ENCODE measurements at places on chromosomes 1 and 21.

GRCh38 chr1:221998186-221998612, 256.3 kb upstream of the DUSP10 start:
- no peak for DNase-seq

DNA sequence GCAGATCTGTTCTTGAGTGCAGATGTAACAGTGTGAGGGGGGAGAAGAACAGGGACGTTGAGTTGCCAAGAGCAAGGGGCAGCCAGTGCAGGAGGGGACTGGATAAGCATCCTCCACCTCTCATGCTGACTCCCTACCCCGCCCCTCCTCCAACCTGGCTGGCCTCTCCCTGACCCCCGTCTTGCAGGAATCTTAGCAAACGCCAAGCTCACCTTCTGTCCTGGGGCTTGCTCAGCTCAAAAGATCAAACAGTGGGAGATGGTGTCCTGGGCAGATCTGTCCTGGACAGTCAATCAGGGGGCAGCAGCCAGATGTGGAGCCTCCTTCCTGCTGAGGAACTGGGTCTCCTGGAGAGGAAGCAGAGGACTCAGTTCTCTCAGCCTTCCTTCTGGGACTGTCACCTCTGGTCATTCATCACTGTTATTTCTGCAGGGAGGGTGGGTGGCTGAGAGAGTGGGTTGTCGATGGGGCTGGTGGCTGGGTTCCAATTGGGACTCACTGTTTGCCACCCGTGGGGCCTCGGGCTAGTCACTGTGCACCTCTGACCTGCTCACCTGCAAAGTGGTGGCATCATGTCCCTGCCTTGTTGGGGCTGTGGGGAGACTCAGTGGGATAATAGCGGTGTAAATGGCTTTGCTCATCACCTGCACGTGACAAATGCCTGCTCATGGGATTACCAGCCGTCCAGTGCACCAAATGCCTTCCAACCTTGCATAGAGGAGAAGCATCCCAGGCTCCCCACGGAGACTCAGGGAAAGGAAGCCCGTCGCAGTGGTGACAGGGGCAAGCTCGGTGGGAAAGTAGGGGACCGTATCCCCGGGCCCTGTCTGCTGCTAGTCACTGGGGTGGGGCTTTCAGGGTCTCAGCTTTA, 154.4 kb downstream of the PTPRU start:
- no peak for DNase-seq

DNA sequence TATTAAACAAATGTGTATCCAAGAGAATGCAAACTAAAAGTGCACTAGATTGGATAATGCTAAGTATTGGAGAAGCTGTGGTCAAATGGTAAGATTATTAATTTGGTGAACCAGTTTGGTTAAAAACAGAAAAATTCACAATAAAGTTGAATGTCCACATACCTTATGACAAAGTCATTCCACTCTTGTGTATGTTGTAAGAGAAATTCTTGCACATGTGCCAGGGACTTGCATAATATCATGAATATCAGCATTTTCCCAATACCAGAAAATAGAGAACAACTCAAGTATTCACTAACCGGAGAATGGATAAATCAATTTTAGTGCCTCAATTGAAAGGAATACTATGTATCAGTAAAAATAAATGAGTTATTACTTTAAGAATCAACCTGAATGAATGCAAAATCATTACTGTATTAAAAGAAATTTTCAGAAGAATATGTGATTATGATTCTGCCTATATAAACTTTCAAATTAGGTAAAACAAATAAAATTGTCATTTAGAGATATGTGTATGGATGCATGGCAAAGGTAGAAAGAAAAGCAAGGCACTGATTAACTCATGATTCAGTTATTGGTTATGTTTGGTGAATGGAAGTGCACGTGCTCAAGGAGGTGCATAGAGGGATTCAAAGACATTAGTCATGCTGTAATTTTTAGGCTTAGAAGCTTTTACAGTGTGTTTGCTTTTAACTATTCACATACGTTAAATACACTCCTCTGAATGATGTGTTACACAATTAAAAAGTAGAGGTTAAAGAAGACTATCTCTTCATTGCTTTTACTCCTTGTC, 217.4 kb upstream of the KCNK2 start:
- no peak for DNase-seq

DNA sequence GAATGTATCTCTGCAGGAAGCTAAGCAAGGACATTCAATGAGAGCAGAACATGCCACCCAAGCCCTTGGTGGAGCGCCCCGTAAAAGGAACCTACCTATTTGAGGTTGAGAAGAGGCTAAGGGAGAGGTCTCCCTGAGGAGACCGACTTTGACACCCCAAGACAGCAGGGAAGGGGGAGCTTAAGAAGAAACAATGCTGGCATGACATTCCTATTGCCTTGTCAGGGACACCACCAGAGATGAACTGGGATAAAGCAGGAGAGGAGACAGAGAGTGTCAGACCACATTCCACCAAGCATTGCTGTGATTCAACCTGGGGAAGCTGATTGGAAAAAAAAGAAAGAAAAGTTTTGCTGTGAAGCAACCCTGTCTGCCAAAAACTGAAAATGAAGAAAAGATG, 13.3 kb upstream of the S100A2 start:
- DNase-seq = no peak

- no peak for DNase-seq
Measured at GRCh38 chr1:176559474-176559873, 96.5 kb downstream of the PAPPA2 start.

GRCh38 chr1:36273024-36273423, 33.1 kb upstream of the SH3D21 start:
- no peak for DNase-seq

GRCh38 chr1:64295561-64295960, 92.1 kb downstream of the UBE2U start:
- DNase-seq = no peak

All from stimulated activated CD8-positive, alpha-beta memory T cell treated with anti-CD3 and anti-CD28 coated beads, Interleukin-2, amount 100 ng/mL, for 1 hour (primary cell).